ENCODE measurements at places on chromosomes 6 and 20.

DNA sequence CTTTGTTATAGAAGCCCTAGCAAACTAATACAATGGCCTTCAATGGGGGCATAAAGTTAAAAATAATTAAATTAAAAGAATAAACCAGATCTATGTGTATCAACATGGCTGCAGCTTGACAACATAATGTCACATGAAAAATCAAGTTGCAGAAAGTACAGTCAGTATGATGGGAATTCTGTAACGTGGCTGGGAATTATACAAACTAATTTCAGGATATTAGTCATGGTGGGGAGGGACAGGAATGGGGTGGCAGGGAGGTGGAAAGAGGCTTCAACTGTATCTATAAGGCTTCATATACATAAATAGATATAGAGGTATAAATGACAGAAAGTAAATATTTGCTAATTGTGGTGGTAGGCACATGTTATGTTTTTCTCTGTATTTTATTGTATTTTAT is 107.1 kb downstream of the UNC5CL start:
- DNase-seq: no peak

DNA sequence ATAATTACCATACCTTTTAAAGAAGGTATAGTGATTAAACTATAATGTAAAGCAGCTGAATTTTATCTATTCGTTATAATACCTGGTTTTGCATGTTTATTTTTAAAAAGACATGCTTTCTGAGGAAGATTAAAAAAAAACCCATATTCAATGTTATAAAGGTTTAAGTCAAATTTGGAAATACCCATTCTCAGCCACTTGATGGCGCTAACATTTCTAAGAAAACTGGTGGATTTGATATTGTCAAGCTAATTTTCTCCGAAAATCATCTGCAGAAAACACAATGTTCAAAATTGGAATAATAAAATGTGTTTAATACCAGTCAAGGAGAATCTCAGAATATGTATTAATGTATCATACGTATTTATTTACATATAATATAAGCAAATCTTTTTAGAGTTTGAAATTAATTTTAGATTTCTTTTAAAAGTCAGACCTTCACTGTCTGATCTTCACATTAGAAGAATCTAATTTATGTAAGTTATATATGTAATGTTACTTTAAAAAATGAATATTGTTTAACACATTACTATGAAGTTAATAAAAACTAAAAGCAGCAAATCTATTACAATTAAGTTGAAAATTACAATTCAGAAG is 35.0 kb downstream of the SHPRH start:
- DNase-seq: peak; percentile 5

- peak; percentile 19 for DNase-seq
Observed at GRCh38 chr20:33933469-33933909, 60.2 kb upstream of the RALY start.

GRCh38 chr20:53126185-53126584 is 154.0 kb downstream of the TSHZ2 start:
- DNase-seq: no peak

DNA sequence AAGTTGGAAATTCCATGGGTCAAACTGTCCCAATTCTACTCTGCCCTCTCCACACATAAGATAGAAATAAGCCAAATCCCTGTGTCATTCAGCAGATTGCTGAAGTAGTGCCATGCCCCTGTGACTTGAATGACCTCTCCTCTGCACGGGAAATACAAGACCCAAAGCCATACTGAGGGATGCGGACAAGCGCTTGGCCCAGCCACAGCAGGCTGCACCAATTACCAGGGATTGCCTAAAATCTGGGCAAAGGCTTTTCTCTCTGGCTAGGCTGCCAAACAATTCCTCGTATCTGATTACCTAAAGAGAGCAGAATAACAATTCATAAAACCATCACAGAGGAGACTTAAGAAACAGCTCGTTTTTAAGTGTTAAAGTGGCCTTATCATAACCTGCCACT is 421.8 kb upstream of the JARID2 start:
- DNase-seq: no peak

DNA sequence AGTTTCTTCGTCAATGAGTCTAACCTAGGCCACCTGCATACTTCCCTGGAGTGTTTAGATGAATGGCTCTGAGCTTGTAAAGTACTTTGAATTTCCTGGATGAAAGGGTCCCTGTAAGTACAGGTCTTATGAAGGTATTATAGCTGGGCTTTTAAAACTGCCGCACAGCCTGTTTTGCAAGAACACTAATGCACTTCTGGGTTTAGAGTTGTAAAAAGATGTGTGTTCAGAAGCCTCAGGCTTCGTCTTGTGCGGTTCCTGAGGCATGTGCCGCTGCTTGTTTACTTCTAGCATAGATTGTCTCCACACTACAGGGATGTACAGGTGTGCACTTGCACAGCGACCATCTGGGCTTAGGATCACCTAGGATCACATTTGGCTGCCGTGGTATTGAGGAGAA is 324.5 kb downstream of the SOX4 start:
- no peak for DNase-seq
